ENCODE measurements at places on chromosomes 6 and 20.

DNA sequence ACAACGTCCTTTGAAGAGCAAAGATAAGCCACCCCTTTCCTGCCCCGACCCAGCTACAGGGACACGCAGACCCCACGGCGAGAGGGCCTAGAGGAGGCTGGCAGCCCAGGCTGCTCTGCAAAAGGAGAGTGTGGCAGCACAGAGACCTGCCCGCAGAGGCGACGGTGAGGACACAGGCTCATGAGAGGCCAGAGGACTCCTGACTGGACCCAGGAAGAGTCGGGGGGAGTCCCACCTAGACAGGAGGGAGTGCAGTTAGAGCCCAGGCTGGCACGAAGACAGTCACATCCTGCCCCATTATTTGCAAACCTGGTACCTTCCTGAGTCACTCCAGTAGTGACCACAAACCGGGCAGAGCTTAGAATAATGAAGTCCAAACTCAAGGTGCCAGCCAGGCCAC lies 227.7 kb upstream of the CDH4 start:
- no peak for DNase-seq

DNA sequence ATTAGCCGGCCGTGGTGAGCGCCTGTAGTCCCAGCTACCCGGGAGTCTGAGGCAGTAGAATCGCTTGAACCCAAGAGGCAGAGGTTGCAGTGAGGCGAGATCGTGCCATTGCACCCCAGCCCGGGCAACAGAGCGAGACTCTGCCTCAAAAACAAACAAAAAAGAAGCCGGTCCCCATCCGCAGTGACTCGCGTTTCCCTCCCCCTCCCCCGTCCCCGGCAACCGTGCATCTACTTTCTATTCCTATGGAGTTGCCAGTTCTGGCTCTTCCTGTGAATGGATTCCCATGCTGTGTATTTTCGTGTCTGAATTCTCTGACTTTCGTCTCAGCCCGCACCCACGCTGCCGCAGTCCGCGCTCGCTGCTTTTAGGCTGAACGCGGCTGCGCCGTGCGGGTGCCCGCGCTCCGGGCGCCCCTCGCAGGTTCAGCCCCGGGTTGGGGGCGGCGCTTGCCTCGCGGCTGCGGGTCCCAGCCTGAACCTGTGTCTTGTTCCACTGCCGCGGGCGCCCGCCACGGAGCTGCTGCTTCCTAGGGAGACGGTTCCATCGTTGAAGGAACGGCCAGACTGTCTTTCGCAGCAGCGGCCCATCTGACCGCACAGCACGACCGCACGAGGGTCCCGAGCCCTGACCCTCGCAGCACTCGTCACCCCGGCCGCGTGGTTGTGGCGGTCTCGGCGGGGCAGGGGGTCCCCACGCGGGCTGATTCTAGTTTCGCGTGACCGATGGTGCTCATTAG lies 1.1 kb upstream of the MRGBP start:
- no peak for DNase-seq

- DNase-seq, result no peak
Observed at GRCh38 chr6:113068570-113068969, 721.4 kb downstream of the RFPL4B start.

DNA sequence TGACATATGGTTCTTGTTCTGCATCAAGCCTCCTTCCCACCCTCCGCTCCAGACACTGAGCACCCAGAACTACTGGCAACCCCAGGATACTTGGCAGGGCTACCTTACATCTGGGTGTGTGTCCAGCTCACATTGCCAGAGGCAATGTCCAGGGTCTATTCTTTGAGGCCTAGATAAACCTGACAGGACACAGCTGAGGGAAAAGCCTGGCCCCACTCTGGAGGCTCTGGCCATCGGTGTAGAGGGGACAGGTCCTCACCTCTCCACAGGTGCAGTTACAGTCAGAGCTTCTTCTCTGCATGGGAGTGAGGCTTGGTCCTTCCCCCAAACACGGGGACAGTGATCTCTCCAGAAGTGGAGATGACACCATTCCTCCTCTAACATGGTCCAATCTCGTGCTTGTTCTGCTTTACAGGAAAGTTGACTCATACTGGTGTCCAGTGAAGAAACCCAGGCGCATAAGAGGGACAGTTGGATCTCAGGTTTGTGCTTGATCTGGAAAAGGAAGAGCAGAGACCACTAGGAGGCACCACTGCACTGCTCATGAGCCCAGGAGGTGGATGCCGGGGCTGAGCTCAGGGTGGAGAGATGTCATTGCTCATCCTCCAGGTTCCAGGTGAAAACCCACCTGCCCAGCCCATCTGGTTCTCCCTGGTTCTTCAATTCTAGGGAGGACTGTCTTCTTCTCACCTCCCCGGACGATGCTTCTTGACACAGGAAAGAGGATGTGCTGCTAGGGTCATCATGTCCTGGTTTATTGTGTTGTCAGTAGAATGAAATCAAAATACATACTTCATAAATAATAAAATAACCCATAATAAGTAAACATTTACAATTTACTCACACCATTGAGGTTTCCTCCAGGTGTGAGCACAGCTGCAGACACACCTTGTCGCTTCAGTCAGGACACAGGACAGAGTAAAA lies 14.7 kb downstream of the HLA-F start:
- DNase-seq, result no peak

GRCh38 chr6:13488015-13488895 lies 855 bp upstream of the GFOD1 start:
- no peak for DNase-seq

DNA sequence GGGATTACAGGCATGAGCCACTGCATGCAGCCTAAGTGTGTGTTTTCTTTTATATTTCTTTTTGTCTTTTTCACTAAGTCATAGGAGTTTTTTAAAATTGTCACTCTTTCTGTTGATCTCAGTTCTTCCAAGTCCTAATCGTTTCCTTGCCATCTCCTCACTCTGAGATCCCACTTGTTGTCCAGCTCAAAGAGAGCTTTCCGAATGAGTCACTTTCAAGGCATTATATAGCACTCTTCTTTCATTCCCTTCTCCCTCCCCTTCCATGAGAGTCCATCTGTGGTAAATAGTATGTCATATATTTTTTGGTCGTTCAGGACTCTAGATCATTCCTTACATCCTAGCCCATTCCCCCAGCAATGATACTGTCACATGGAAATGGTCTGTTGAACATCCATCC lies 4.3 kb downstream of the VAPB start:
- DNase-seq, result no peak

- no peak for DNase-seq
Observed at GRCh38 chr6:24131751-24132150, 5.7 kb downstream of the NRSN1 start.

DNA sequence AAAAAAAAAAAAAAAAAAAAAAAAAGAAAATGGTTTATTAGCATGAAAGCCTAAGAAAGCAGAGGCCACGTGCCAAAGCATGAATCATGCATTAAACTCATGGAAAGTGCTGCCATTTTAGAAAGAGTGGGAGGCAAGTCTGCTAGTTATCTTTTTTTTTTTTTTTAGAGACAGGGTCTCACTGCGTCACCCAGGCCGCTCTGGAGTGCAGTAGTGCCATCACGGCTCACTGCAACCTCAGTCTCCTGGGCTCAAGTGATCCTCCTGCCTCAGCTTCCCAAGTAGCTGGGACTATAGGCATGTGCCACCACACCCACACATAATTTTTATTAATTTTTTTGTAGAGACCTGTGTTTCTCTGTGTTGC lies 5.2 kb downstream of the VWA7 start:
- no peak for DNase-seq

DNA sequence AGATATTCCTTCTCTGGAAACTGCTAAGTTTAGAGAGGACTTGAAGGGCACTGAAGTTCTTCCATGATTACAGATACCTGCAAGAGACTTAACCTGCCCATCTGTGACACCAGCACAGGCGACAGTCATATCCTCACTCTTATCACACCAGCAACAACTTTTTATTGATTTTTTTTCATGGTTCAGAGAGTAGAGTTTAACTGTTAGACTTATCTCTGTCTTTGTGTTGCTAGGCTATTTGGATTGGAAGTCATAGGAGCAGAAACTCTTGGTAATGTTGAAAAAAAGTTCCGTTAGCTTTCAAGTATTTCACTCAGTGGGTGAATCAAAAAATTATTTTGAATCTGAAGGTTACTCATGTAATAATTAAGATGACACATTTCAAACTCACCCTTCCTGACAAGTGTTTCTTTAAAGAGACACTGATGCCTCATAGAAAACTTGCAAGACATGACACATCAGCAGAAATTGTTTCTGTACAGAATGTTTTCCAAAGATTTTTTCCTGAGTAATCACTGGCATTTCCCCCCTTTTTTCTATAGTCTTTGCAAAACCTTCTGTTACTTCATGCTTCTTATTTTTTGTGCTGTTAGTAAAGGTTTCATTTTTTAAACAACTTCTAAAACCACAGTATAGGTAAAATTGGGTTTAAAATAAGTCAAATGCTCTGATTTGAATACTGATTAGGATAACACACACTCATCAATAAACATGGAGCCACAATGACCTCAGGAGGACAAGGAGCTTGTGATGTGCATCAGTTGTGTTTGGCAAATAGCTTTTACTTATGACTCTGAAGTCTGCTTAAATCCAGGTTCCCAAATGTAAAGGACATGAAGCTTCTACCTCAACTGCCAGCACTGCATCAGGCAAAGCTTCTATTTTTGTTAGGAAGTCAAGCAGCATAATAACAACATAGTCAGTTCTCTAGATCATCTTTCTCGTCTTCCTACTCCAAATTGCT lies 252.9 kb upstream of the MAN1A1 start:
- DNase-seq, result no peak

DNA sequence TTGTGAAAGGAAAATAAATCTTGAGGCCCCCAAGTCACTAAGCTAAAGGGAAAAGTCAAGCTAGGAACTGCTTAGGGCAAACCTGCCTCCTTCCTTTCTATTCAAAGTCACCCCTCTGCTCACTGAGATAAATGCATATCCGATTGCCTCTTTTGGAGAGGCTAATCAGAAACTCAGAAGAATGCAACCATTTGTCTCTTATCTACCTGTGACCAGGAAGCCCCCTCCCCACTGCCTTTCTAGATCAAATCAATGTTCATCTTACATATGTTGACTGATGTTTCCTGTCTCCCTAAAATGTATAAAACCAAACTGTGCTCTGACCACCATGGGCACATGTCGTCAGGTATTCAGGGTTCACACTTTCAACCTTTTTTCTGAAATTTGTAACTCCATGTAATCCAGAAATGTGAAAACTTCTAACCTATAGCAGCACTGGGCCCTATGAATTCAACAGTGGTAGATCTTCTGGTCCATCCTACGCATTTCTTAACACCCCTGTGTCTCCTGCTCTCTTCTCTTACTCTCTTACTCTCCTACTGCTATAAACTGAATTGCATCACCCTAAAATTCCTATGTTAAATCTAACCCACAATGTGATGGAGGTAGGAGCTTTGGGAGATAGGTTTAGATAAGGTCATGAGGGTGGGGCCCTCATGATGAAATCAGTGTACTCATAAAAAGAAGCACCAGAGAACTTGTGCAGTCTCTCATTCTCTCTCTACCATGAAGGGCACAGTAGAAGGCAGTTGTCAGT lies 89.3 kb downstream of the EPB41L2 start:
- DNase-seq, result no peak

GRCh38 chr20:17646209-17646960 lies 35.7 kb downstream of the RRBP1 start:
- DNase-seq, result no peak

DNA sequence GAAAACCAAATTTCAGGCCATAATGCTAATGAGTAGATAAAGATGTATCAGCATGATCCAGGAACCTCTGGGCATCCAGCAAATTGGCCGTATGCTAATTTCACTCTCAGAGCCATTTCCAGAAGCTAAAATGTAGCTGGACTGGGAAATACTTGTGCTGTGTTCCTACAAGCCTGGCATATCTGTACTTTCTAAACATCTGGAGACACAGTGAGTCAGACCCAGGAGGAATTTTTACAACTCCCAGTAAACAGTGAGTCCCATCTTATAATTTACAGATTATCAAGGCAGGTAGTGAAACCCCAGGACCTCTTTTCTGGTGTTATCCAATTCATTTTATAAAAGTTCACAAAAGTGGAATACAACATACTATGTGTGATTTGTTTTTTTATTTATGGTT lies 683.0 kb upstream of the ADGRB3 start:
- DNase-seq, result no peak

GRCh38 chr6:44356487-44356886 lies 14.0 kb downstream of the SPATS1 start:
- no peak for DNase-seq

GRCh38 chr6:135826236-135826804 lies 25.2 kb upstream of the PDE7B start:
- no peak for DNase-seq

DNA sequence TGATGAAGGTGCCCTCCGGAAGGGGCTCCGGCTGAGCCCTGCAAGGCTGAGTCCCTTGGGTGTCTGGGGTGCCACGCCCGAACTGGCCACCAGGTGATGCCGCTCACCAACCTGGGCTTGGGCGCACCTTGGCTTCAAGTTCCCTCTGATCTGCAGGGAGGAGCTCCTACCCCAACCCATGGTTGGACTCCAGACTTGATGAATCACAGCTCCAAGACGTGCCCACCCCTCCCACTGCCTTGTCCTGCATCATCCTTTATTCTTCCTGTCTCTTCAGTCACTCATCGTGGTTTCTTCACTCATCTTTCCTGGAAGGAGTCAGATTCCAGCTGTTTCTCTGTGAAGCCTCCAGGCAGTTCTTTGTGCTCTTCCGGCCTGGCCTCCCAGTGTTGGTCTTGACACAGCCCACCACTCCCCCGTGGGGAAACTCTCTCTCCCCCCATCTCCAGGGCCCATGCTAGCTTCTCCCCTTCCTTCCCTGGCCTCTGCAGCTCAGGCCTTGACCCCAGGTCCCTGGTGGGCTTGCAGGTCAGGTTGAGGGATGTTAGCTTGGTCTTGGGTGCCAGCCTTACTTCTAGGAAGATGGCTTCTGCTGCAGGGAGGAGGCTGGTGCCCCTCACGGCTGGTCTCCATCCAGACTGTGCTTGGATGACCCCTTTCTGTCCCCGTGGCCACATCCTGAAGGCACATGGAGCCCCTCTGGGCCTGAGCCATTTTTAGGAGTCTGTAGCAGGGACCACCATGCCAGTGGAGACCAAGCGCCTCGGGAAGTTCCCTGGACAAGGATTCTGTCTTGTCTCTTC lies 2.6 kb upstream of the ZBP1 start:
- peak; percentile 27 for DNase-seq

DNA sequence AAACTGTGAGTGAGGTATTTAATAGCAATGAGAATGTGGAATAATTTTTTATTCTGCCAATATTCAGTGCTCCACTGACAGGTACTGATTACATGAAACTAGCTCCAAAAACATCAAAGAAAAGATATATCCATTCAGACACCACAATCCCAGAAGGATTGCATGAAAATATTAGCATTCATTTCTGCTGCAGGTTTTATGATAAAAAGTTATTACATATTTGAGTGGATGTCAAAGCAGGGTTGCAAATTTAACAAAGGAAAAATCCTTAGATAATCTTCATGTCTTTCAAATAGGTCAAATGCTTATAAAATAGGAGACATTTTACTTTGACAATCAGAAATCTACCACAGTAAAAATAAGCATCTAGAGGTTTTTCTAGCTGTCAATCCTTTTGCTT lies 13.3 kb downstream of the MCHR2 start:
- DNase-seq, result no peak

GRCh38 chr6:56727097-56727850 lies 84.6 kb upstream of the DST start:
- DNase-seq, result no peak

DNA sequence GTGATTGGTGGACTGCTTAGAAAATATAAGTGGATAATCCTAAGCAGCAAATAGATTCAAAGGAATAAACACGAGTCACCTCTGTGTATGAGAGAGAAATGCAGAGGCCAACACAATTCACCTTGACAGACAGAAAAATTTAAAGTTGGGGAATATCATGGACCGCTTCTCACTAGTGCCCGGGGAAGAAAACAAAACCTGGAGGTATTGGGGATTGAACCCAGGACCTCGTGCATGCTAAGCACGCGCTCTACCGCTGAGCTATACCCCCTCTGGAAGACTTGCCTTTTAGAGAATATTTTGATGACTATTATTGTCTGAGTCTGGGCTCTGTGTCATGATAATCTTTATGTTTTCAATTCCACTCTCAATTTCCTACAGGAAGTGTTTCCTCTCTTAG lies 111.9 kb downstream of the TRIM27 start:
- no peak for DNase-seq
